ENCODE measurements at places on chromosomes 5 and 9.

- peak; percentile 11 for DNase-seq
These were observed 26.9 kb upstream of the RAPGEF6 start for GRCh38 chr5:131661933-131662332.

DNA sequence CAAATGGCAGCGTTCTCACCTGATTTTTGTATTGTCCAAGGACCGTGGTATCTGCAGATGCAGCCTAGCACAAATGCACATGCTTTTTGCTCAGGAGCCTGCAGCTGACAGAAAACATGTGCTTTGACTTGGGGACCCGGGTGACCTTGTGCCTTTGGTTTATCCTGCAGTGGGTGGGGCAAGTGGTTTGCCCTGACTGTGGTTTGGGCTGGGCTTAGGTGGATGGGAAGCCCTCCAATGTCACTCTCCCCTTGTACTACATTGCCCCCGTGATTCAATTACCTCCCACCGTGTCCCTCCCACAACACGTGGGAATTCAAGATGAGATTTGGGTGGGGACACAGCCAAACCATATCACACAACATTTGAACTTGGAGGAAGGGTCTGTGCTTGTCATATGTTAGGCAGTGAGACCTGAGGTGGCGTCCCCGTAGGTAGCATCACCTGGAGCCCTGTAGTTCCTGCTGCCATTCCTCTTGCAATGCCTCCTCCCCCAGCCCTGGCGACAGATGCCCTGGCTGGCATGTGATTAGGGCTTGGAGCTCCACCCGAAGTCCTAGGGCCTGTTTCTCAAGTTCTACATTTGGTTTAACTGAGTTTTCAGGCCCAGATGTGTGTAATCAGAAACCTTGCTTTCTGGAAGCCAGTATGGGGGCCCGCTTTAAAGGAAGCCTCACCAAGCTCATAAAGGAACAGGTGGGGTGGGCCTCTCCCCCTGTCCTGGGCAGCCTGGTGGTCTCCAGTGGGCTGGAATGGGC, 2.1 kb downstream of the ANKRD33B start:
- no peak for DNase-seq

DNA sequence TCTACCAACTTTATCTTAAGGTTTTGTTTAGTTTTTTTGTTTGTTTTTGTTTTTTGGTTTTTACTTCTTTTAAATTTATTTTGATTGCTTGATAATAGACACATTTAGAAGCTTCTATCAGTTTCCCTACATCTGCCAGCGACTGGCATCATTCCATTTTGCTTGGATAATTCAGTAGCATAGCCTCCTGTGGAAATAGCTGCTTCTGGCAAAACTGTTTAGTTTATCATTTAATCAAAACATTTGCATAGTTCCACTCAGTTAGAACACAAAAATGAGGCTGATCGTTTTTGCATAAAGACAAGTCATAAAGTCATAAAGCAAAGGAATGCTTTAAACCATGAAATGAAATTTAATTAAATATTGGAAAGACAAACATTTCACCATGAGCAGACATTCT, 133.7 kb upstream of the NFIL3 start:
- DNase-seq, result no peak

DNA sequence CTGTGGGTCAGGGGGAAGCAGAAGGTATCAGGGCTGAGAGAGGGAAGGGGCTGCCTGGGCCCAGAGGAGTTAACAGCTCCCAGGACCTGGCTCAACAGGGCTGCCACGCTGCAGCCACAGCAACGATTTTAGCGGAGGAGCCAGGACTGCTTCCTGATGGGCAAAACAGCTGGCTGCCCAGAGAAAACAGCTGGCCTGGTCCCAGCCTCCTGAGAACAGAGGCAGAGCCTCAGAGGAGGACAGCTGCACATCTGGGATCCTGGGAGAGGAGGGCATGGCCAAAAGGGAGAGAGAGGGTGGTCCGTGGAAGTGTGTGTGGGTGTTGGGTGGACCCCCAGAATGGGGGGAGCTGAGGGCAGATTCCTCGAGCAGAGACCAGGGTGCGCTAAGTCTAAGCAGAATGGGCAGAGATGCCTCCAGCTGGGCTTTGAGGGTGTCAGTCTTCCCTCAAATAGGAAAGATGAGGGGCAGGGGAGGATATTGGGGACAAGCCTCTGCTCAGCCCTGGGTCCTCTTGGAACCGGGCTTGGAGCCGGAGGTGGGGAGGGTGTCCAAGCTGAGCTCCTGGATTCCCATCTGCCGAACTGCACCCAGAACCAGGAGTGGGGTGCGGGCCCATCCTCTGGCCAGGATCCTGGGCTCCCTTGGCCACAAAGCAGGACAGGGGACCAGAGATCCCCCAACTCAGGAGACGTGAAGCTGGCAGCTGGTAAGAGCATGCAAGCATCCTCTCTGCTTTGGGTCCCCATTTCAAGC, 9.1 kb upstream of the CERCAM start:
- DNase-seq, result no peak

DNA sequence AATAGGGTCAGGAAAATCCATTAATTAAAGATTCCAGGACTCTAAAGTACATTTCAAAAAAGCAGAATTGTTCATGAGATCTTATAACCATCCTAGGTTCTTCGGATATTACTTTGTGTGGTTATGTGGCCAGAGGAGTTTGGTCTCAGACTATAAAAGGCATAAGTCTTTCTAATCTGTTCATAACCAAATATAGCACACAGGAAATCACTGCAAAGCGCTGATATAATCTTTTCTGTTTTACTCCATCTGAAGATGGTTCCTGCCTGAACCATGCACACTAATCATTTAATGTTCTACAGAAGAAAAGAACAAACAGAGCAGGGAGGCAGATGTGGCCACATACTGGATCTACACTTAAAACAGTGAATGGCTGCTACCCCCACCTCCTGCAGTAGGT, 182.8 kb downstream of the SEMA5A start:
- no peak for DNase-seq

DNA sequence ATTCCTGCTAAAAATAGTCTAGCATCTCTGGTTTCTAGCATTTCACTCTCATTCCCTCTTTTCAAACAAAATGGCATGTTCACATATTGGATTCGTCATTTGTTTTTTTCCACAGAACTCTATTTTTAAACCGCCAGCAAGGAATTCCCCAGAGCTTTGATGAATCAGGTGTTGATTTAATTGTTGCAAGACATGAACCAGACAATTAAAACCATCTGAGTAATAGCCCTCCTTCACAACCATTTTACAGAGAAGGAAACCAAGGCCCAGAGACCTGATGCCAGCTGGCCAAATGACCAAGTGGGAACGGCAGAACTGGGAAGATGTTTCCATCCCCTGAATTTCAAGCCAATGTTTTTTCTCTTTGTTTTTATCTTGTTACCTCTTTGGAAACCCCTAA, 167.0 kb downstream of the CAAP1 start:
- no peak for DNase-seq

- no peak for DNase-seq
These were observed 131.0 kb downstream of the NSG2 start for GRCh38 chr5:174176511-174176910.

DNA sequence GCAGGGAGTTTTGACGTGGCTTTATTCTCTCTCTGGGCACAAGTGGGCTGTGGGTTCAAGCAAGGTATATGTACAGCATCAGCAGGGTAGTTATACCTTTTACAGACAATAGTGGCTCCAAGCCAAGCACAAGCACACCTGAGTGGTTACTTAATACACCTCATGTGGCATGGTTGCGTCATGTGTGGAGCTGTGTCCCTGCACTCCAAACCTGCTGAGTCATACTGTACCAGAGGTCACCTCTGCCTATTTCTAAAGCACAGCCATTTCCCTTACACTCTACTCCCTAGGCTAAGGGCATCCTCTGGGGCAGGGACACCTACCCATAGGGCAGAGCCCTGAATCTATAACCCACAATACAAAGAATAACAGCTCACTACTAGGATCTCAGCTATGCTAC, 147.3 kb downstream of the OSTF1 start:
- DNase-seq, result no peak

- DNase-seq, result peak; percentile 24
These were observed 25.7 kb downstream of the SREK1IP1 start for GRCh38 chr5:64742821-64743220.

DNA sequence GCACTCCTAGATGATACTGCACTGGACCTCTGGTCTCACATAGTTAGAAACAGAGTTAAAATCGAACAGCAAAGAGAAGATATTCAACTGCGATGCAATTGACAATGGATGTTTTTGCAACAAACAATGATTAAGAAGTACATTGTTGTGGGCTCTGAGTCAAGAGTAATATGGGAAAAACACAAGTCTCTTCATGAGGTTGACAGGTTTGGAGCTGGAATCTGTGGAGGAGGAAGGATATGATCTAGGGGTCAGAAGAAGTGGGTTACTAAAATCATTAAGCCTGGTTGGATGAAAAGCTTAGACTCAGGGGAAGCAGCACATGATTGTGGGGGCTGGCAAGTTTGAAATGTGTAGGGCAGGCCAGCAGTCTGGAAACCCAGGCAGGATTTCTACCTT, 53.1 kb downstream of the PDCD1LG2 start:
- no peak for DNase-seq

DNA sequence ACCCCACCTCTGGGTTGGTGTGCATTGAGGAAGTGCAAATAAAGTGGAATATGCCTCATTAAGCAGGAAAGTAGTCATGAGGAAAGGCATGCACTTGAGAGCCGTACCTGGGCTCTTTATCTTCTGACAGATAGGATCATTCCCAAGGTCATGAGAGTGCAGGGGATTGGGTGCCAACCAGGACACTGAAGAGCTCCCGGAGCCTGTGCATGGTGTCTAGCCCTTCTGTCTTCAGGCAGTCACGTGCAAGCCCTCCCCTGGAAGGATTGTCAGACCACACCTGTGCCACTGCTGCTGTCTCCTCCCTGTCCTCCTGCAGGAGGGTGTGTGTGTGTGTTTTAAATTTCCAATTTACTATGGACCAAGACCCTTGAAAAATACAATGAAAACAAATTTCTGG, 69.6 kb downstream of the PDE8B start:
- no peak for DNase-seq

GRCh38 chr9:136798708-136799078, 2.6 kb downstream of the CCDC183 start:
- DNase-seq, result no peak

DNA sequence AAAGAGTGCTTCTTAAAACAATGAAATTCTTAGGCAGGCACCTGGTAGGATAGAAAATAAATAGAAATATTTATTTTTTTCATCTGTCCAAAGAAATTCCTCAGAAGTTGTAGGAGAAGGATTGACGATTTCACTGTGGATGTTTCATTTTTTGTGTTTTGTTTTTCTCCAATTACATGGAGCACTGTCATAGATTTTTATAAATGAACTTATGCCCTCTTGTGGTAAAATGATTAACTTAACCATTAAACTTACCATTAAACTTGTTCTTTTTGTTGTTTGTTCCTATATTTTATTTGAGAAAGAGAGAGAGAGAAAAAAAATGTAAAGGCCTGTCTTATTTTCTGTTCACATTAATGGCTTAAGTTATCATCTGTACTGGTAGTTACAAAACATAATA, 339.2 kb downstream of the PRR16 start:
- DNase-seq, result peak; percentile 57

- DNase-seq, result no peak
These were observed 100.9 kb downstream of the GNA14 start for GRCh38 chr9:77547106-77547730.

DNA sequence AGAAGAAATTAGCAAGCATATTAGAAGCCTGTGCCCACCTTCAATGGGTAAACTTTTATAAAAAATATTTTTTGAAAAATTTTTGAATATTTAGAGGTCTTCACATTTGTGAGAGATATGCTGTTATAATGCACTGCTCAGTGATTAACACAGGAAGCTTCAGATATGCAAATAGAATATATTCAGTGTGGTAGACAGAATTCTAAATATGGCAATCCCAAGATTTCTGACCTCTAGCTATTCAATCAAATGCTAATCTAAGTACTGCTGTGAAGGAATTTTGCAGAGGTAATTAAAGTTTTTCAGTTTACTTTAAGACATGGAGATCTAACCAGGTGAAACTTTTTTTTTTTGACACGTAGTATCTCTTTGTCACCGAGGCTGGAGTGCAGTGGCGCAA, 103.5 kb downstream of the ADAMTS19 start:
- no peak for DNase-seq

DNA sequence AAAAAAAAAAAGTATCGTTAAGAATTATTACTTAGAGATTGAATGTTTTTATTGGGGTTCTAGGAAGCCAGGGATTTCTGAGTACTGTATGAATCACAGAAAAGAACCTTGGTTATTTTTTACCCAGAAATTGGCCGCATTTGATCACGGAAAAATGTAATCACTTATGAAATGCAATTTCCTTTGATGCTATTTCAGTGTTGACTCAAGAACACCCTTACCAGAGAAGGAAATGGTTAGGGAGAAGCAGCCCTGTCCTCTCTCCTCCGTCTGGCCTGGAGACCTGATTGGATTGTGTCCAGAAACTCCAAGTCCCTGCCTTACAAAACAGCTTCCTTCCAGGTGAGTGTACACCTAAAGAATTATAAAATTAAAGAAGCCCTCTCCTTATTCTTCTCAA, 116.7 kb downstream of the MED10 start:
- no peak for DNase-seq
